ENCODE measurements at places on chromosomes 12 and 14.
A peak's percentile ranks its signal among the peaks of the same experiment; 100 is the strongest.

- no peak for DNase-seq
Observed at GRCh38 chr12:95615749-95616148, 64.5 kb upstream of the USP44 start.

DNA sequence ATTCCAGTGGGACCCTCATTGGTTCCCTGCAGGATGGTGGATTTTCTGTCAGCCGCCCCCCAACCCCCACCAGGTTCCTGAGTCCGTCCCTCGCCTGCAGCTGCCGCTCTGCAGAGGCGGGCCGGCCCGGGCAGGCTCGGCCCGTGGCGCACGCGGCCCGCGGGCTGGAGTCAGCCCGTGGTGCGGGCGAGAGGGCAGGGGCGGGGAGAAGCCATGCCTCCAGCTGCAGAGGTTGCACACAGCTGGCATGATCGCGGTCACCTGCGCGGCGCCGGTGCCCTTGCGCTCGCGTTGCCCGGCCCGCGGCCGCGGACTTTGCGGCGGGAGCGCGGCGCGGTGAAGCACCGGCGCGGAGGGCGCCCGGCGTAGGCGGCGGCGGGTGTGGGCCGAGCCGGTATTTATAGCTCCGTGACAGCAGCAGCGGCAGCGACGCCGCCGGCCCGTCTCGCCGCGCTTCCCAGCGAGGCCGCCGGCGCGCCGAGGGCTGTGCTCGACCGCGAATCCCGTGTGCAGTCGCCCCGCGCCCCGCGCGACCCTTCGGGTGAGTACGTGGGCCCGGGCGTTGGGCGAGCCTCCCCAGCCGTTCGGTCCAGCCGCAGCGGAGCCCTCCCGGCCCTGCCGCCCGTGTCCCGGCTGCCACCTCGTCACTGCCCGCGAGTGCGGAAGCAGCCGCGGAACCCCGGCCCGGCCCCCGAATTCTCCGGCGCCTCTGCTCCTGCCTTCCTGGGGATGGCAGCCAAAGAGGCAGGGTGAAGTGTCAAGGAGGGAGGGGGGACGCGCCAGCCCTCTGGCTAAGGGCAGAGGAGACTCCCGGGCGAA, at the start of gene TMEM117:
TSS of gene TMEM117 (plus strand) at position 426 of the 819 bp plus-strand sequence.
- DNase-seq = peak; percentile 43

DNA sequence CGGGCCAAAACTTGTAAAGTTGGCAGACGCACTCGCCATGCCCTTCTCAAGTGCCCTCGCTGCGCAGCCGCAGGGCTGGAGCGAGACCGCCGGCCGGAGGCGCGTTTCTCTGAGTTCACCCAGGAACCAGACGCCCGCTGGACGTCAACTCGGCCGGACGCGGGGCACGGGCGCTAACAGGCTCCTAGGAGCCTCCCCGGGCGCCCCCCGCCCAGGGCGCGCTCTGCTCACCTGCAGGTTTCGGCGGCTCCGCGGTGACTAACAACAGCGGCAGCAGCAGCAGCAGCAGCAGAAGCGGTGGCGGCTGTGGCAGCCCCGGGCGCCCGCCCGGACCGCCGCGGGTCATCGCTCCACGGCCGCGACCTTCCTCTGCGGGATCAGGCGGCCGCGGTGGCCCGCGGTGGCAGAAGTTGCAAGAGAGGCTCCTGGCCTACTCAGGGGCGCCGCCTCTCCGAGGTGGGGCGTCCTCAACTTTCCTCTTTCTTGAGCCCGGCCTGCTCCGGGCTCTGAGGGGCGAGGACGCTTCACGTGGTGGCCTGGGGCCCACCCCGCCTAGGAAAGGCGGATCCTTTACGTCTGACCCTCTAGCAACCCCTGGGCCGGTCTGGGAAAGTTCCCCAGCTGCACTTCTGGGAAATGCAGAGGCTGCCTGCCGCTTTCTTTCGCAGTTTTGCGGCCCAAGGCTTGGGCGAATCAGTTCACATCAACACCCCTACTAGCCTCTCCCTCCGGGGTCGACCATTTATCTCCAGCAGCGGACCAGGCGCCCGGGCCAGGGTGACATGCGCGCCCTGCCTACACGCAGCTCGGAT, at the start of gene PLBD1:
TSS of gene PLBD1 (minus strand) at position 533 of the 812 bp plus-strand sequence. CDS start at position 346, 187 bp downstream.
- DNase-seq = peak; percentile 37

DNA sequence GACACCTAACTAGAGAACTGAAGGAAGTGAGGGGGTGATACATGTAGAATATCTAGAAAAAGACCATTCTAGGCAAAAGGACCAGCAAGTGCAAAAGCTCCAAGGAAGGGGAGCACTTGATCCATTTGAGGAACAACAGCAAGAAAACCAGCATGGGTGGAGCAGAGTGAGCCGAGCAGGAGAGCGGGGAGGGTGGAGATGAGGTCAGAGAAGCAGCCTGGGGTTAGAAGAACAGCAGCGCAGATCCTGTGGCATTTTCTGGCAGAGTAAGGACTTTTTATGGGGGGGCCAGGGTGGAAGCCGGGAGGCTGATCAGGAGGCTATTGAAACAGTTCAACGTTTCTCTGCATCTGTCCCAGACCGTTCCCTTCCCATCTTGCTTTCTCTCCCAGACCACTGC, 24.5 kb upstream of the TMCC3 start:
- no peak for DNase-seq

DNA sequence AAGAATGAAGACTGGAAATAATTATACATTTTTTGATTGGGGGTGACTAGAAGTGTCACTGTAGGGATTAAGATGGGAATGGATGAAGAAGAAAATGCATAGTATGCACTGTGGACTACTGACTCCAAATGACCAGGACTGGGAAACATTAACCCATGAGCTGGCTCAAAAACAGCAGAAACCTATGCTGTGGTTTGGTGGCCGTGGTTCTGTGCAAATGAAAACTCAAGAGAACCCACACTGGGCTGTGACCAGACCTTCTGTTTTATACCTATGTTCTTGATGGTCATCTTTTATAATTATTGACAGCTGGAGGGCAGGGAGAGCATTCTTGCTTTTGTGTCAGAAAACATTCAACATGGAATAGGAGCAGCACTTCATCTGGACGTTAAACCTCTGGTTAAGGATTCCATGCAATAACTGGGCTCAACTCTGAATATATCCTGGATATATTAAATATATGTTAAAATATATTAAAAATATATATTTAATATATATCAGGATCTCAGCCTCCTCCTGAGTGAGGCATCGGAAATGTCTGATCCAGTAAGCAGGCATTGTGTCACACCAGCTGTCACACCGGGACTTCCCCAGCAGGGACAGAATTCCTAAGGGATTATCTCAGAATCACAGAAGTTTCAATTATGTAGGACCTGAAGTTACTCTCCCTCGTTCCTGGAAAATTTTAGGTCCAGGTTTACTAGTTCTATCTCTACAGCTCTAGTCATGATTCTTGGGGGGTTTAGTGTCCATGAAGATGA, 48.5 kb downstream of the BBS10 start:
- DNase-seq = no peak

DNA sequence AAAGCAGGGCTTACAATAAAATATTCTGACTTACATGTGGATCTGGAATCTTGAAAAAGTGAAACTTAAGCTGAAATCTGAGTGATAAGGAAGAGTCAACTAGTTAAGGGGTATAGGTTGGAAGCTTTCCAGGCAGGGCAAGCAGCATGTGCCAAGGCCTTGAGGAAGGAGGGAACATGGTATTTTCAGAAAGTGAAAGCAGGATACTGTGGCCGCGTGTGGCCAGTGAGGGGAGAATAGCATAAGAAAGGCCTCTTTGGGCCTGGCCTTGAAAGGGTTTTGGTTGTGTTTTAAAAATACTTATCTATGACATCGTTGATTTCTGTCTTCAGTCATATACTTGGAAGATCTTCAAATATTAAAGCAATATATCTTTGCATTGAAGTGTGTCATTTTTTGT, 213.4 kb downstream of the AKAP6 start:
- DNase-seq = no peak

- no peak for DNase-seq
Observed at GRCh38 chr12:71730936-71731335, 23.7 kb upstream of the RAB21 start.

GRCh38 chr12:3752096-3752709, 706 bp downstream of the CRACR2A start:
- no peak for DNase-seq

DNA sequence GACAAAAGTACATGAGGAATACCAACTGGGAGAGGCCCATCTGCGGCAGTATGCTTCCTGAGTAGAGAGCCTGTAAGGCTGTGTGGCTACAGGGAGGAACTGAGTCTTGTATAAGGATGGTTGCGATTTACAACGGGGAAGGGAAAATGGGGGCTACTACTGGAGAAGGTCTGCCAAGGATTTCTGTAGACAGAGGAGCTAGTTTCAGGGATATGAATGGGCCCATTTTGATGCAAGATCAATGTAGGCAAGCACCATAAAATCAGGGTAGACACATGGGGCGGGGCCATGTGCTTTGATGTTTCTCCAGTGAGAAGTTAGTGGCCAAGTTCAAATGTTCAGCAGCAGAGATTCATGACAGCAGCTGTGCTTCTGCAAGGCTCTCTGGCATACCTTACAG, 149.4 kb downstream of the GPR65 start:
- no peak for DNase-seq

- no peak for DNase-seq
Observed at GRCh38 chr12:31896514-31897039, 62.6 kb upstream of the RESF1 start.

DNA sequence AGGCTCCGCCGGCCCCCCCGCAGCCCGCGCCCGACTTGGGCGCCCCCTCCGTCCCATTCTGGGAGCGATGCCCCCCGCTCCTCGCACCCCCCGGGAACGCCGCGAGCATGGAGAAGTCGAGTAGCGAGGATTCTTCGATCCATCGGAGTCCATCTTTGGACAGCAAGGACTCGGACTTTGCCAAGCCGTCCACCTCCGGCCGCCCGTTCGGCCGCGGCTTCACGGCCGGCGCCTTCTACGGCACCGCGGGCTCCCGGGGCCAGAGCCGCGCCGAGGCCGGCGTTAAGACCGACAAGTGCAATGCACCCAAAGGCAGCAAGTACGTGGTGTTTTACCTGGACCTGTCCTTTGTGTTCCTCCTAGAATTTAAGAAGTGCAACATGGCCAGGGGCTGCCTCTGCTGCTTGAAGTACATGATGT, 123.6 kb downstream of the TSPAN9 start:
- DNase-seq = no peak

GRCh38 chr12:127401005-127401404, 866.0 kb upstream of the TMEM132C start:
- no peak for DNase-seq

DNA sequence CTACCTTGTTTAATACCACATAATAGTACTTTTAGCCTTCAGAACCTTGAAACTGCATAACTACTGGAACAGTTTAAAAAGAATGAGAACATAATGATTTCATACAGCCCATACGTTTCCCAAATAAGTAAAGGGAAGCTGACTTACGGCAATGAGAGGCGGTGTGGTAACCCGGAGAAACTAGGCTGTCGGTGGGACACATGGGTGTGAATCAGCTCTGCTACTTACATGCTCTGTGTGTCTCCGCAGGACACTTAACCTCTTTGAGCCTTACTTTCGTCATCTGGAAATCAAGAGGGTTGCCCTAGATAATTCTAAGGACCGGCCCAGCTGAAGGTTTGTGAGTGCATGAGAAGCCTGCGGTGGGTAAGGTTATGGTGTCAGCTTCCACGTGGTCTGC, 49.3 kb upstream of the PLEKHG3 start:
- DNase-seq = no peak

DNA sequence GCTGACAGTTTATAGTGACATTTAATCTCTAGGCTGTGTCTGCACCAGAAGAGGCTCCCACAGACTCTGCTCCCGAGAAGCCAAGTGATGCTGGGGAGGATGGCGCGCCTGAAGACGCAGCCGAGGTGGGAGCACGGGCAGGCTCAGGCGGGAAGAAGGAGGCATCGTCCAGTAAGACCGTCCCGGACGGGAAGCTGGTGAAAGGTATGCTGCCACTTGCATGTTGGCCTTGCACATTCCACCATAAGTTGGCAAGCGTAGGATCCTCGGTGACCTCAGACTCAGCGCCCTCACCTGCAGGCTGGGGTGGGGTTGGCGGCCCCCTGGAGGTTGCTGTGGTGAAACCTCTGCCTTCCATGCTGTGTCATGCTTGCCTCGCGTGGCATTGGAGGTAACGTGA, 45.6 kb downstream of the SFSWAP start:
- DNase-seq = no peak

DNA sequence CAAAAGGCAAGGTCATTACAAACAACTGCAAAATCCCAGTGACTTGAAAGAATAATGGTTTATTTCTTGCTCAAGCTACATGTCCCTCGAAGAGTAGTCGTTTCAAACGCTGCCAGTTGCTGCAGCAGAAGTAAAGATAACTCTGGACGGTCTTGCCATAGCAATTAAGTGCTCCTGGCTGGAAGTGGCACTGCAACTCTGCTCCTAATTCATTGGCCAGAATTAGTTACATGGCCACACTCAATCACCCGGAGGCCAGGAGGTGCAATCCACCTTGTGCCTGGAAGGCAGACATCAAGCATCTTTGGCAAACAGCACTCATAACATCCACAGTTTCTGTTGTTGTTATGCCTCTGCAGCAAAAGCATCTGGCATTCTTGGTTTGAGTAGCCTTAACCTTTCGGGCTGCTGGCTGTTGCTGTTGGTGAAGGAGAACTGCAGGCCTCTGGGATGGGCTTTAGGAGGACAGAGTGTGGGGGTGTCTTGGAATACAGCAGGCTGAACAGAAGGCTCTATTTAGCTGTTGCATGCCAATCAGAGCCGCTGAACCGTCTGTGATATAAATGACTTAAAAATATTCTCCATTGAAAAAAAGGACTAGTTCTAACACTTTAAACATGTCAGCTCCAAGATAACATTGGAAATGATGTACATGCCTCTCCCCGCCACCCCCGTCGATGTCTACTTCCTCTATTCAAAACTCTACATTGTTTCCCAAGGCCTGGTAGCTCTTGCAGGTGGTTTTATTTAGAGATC, 123.5 kb upstream of the DYRK2 start:
- DNase-seq = no peak

DNA sequence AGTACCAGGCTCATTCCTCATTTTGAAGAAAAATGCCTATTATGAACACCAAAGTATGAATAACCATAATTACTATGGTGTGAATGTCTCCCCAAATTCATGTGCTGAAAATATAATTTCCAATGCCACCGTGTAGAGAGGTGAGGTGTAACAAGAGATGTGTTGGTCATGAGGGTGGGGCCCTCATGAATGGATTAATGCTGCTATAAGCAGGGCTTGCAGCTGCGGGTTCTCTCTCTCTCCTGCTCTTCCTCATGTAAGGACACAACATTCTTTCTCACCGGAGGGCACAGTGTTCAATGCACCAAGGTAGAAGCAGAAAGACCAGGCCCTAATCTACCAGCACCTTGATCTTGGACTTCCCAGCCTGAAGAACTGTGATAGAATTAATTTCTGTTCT, 70.0 kb downstream of the TMTC1 start:
- DNase-seq = no peak

Data from neural crest cell (in vitro differentiated cells).